ENCODE measurements at places on chromosomes 5 and 9.

GRCh38 chr5:27377626-27378025 lies 339.2 kb upstream of the CDH9 start:
- DNase-seq = no peak

DNA sequence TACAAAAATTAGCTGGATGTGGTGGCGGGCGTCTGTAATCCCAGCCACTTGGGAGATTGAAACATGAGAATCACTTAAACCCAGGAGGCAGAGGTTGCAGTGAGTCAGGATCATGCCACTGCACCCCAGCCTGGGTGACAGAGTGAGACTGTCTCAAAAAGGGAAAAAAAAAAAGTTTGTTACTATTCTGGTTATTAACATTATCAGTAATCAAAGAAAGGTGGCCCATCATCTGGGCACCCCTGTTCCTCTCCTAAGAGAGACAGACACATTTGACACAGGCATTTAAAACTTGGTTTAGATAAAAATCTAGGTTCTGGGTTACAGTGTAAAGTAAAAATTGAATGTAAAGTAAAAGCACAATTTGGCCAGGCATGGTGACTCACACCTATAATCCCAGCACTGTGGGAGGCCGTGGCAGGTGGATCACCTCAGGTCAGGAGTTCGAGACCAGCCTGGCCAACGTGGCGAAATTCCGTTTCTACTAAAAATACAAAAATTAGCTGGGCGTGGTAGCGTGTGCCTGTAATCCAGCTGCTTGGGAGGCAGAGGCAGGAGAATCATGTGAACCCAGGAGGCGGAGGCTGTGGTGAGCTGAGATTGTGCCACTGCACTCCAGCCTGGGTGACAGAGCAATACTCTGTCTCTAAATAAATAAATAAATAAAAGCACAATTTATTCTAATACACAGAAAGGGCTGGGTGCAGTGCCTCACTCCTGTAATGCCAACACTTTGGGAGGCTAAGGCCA lies 16.7 kb upstream of the PHYHD1 start:
- DNase-seq = no peak

GRCh38 chr5:138708791-138709190 lies 44.4 kb upstream of the CTNNA1 start:
- DNase-seq = no peak

GRCh38 chr5:172319708-172320441 lies 36.3 kb upstream of the UBTD2 start:
- no peak for DNase-seq

- DNase-seq = no peak
Observed at GRCh38 chr5:51208296-51208695, 175.0 kb upstream of the ISL1 start.

GRCh38 chr9:130240410-130241197 lies 25.0 kb upstream of the HMCN2 start:
- peak; percentile 93 for DNase-seq

- DNase-seq = no peak
Observed at GRCh38 chr9:126122901-126123616, 203.6 kb upstream of the MVB12B start.

DNA sequence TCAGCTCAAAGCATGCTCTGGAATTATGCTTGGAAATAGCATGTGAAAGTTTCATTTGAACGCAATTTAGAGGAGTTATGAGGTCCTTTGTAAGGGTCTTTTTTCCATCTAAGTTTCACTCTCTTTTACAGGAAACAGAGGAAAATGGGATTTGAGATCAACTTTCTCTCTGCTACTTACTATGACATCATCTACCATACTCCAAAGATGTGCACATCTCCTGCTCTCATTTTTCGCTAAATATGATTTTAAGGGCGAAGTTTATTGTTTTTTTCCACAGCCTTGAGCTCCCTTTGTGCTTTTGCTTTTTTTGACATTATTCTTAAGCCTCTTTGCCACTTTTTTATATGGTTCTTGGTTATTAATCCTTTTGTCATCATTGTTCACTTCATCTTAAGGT lies 125.6 kb downstream of the NNT start:
- DNase-seq = no peak

GRCh38 chr9:132037458-132037857 lies 42.2 kb downstream of the MED27 start:
- no peak for DNase-seq

DNA sequence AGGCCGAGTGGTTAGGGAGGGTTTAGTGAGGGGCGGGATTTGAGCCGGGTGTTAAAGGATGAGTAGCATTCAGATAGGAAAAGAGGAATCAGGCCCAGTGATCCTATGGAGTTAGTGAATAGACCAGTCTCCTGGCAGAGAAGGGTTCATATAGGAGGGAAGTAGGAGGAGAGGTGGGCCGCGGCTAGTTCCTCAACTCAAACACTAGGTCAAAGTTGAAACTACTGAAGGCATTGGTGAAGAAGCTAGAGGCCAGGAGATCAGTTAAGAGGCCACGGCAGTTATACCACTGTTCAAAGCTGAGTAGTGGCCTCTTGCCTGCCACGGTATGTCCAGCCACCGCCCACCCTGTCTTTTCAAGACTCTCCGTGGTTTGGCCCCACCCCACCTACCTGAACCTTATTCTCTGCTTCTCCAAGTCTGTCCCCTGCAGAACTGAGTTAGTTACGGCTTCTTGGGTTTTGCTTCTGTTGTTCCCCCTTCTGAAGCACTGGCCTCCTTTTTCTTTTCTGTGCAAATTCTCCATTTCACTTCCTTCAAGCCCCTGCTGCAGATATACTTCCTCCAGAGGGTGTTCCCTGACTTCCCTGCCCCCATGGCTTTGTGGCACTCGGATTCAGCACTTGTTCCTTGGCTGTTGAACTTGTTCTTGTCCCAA lies 1.8 kb downstream of the ZBTB34 start:
- DNase-seq = peak; percentile 66

DNA sequence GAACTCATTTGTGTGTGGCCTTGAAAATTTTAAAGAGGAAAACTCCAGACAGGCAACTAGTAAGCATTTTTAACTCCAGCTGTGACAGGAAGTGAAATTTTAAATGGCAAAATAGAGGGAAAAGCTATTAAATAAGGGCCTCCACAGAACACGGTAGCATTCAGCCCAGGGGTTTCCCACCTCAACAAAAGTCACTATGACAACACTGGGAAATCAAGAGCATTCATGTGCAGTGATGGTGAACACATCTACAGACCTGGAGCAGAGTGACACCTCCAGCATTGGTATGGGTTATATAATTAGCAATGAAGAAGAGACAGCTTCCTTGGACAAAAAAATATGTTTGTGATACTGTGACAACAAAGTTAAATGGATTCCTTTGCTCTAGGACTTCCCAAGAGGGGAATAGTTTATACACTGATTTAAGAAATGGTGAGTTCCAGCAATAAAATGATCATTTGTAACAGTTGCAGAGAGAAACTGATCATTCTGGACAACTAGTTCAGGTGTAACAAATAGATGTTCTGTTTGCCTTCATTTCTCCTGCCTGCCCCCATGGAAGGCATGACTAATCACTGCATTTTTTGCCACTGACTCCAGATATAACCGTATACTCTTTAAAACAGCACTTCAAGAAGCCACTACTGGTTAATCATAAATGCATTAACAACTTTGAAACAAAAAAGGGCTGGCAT lies 93.3 kb upstream of the SLC44A1 start:
- no peak for DNase-seq

- no peak for DNase-seq
Observed at GRCh38 chr9:121207371-121207940, 5.8 kb upstream of the RAB14 start.

DNA sequence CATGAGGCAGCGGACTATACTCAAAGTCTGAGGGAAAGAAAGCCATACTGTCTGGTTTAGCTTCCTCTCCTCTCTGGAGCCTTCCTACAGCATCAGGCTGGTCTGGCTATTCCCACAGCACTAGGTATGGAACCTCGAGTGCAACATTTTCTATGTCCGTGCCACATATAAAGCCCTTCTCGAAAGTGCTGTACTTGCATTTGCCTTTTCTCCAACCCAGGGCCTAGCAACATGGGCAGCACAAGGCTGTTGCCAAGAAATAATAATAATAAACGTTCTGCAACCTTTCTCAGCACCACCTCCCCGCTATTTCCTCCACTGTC lies 804 bp downstream of the MED10 start:
- no peak for DNase-seq

DNA sequence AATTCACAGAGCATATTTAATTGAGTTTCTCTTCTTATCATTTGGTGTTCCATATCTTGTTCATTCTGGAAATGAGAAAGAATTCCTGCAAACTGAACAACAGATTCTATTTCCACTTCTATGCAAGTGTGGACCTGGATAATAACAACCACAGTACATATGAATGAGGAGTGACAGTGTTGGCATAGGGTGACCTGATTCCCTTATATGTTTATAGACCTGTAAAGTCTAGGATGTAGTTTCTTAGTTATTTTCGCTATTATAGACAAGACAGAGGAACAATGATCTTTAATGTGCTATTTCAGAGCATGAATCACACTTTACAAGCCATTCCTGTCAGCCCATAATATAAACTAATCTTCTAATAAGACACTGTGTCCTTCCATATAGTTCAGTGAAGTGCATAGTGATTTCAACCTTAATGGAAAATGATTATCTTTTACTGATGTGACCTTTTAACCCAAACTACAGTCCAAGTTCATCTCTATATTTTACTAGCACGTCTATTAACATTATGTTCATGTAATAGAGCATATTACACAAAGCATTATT lies 88.2 kb upstream of the FAM174A start:
- DNase-seq = no peak

DNA sequence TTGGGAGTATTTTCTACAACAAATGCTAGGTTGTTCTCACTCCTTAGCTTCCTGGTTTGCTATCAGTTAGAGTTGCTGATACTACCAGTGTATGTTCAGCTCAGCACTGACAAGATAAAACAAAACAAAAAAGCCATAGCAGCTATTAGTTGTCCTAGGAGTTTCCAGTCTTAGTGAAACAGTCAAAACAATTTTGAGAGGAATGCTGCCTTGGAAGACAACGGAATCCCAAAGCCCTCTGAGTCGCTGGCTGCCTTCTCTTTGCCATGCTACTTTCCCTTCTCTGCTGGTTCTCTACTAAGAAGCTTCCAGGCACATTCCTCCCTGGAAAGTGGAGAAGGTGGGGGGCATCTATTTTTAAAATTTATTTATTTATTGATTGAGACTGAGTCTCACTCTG lies 5.4 kb upstream of the CREBRF start:
- no peak for DNase-seq

GRCh38 chr5:173772384-173773059 lies 115.6 kb upstream of the CPEB4 start:
- DNase-seq = peak; percentile 48

DNA sequence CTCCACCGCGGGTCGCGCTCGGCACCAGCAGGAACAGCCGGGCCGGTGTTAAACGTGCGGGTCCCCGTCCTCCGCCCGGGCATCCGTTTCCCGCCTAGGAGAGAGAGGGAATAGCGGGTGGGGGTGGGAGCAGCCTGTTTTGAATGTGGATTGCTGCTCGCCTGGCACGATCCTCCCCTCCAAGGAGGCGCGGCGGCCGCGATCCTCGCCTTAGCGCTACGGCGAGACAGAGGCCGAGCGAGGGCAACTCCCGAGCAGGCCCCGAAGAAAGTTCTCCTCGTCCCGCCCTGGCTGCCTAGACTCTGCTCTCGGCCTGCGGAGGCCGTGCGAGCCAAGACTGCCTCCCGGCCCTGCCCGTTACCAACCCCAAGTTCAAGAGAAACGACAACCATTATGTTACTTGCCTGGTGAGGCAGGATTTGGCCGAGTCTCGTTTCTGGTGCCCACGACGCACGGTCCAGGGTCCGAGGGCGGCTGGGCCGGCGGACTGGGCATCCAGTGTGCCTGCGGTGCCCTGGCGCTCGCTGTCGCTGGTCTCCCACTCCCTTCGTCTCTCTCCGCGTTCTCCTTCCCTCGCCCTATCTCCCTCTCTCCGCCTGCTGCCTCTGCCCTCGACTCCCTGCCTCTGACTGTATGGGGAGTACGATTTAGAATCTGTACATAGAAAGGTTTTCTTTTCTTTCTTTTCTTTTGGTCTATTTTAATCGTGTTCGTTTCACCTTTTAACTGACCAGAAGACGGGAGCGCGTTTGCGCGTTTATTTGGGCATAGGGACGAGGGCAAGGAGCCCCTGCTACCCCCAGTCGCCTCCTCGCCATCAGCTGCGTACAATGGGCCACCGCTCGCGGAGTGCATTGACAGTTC lies 724 bp downstream of the NR2F1-AS1 start:
- DNase-seq = peak; percentile 37

- no peak for DNase-seq
Observed at GRCh38 chr5:139396691-139397090, 1.8 kb upstream of the PROB1 start.
